Choroid plexus epithelial cell (primary cell): ENCODE measurements at places on chromosomes 13 and 19.

DNA sequence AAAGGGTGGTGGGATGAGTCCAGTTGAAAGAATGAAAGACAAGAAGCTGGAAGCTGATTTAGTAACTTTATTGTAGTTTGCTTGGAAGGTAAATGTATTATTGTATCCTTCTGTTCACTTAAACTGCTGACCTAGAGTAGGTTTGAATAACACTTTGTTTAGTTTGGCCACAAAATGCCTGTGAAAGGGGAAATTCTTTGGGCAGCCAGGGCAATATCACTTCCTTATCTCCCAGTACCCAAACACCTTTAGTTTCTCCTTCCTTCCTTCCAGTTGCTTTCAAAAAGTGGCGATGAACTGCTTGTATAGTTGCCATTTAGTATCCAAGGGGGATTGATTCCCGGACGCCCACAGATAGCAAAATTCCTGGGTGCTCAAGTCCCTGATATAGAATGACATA lies 120.1 kb downstream of the PAN3 start:
- no peak for DNase-seq

- no peak for DNase-seq
Observed at GRCh38 chr19:1270854-1271527, 1.9 kb downstream of the CIRBP start.

DNA sequence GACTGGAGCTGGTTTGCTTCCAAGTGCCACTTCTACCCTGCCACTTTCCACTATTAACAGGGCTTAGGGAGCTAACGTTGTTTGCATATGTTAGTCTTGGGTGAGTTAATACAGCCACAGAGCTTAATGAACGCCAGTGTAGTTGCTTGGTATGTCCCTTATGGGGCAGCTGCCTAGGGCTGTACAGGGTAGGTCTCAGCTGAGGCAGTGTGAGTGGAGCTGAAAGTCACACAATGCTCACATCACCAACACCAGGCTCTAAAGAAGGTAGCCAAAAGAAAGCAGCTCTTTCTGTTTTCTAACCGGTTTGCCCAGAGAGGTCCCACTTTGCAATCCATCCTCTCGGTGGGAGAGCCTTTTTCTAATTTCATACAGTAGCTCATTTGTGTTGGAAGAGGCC lies 186.2 kb downstream of the RGCC start:
- DNase-seq: no peak

DNA sequence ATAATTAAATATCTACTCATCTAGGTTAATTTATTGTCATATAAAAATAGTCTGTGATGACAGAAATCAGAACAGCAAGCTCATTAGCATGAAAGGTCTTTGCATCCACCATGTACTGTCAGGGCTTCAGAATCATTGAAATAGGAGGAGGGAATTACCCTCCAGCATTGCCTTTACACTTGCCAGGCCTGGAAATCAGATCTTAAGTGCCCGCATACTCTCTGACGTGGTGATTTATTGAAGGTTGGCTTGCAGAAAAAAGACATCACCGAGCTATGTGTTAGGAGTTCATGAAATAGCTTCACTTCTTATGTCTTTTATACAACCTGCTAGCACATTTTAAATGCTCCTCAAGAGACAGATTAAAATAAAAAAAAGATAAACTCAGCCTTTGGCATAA lies 661.7 kb upstream of the SLITRK1 start:
- no peak for DNase-seq
